ENCODE measurements at places on chromosomes 3 and 15.

DNA sequence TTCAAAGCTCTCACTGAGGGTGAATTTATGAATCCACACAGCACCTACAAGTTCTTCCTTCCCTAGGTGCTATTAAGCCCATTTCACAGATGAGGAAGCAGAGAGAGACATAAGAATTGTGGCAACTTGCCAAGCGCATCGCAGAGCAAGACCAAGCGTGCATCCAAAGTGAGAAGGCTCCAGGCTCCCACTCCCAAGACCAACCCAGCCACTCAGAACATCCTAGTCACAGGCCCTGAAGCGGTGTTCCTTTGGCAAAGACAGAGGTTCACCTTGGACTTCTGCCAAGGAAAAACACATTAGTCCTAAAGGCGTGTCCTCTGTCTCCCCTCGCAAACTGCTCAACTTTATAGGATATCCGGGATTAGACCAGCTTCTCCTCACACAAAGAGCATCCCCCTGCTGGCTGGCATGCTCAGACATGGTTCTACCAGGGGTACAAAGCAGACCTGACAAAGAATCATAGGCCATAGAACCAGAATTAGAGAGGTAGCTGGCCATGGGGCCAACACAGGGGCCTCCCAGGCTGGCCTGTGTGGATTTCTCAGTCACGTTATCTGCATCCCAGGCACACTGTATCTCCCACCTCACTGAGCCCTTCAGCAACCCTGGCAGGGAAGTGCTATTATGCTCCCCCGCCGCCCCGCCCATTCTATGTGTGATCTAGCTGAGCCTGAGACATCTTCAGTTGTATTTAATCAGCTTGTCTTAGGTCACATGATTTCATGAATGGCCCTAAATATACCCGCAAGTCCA is 160.2 kb downstream of the FOXP1 start:
- DNase-seq = peak; percentile 67

DNA sequence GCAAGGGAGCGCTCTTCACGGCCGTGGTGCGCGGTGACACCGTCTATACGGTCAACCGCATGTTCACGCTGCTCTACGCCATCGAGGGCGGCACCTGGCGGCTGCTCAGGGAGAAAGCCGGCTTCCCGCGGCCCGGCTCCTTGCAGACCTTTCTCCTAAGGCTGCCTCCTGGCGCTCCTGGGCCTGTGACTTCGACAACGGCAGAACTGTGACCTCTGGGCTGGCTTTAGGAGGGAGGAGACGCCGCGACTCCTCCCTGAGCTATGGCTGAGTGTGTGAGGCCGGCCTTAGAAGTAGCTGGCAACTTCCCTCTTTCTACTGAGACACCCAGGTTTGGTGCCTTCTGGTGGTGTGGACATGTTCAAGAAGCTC is 1.4 kb downstream of the KBTBD13 start:
- DNase-seq = no peak

DNA sequence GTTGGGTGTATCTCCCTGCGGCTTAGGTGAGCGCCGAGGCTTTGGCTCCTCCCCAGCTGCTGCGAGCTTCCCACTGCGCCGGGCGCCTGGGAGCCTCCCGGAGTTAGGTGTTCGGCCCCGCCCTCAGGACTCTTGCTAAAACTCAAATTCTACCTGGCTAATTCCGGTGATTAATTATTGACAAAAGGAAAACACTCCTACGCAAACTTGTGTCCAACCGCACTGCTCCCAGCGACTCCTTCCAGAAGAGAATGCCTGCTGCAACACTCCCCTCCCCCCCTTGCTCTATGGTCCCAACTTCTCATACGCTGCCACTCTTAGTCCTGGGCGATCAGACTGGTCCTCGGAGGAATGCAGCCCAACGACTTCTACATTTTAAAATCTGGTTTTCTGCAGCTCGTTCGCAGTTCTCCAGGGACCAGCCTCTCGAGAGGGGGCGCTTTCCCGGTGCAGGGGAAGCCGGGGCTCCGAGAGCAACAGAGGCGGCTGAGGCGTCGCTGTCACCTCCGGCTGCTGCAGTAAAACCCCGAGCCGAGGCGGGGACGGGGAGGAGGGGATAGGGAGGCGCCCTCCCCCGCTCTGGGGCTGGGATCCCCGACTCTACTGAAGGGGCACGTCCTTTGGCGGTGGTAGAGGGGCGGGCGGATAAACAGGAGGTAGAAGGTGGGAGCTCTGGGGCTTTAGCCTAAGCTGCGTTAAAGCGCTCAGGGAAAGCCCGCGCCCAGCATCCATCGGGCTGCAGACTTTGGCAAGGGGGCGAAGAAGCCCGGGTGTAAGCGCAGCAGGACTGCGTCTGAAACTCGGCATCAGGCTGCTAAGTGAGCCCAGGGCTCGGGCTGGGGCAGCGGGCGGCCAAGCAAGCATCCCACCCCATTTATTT is at the start of gene SPTSSB:
Gene SPTSSB, minus strand, starts transcription at position 77 of the 880 bp plus-strand sequence. CDS start 25,194 bp downstream, outside the sequence.
- DNase-seq = peak; percentile 74

GRCh38 chr3:47291158-47291753 is 8.5 kb downstream of the KLHL18 start:
- DNase-seq = no peak

- DNase-seq = no peak
Measured at GRCh38 chr3:11246663-11246970, 25.6 kb upstream of the ATG7 start.

All from D341Med (cell line).